ENCODE measurements at places on chromosomes 4 and X. TPM values are rescaled to one million over a fixed set of nuclear protein-coding genes. Genes with fewer than 3 reads are reported as not detected.

DNA sequence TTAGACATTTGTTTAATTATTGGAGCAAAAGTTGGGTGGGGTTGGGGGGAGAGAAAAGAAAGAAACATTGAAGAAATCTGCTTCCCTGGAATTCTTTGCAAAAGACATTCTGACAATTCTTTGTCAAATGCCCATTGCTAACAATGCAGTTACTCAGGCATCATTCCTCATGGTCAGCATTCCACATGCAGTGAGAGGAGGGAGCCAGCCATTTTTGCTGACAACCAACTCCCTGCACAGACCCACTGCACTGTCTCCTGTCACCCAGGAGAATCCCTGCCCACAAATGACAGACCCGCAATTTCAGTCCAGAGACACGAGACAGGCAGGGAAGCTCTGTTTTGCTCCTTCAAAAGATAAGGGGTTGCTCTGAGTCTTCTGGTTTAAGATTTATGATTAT lies 985.1 kb upstream of the SLIT2 start:
- DNase-seq = no peak

DNA sequence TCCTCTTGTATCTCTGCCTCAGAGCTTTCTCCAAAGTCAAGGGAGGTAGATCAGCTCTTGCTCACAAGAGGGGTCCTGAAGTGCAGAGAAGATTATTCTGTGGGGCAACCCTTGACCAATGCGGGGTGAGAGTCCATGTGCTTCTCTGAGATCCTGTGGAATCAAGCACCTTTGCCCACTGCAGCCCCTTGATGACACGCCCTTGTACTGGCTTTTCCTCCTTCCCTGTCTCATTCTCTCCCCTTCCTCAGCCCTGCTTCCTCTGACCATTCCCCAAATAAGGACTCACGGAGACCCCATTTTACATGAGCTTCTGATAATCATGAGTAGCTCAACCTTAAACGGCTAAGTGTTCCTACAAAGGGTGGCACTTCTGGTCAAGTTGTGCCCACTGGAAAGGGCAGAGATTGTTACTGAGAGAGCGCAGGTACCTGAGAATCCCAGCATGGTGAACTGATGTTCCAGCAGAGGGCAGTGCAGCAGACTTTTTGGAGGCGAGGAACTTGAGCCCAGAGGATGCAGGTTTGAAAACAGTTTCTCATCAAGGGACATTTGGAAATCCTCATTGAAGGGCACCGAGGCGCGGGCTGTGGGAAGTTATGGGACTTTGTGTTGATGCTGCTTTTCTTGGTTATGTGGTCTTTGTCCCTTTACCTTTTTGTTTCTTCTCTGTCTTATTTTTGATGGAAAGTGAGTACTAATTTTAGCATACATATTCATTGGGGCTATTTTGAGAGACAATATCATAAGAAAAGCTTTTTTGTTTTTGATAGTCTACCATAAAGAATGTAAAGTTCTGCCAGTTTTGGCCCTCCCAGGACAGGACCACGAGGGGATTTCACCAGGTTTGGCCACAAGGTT lies 201.3 kb downstream of the RBM46 start:
- peak; percentile 22 for DNase-seq

GRCh38 chrX:82087699-82088098 lies 885.8 kb downstream of the SH3BGRL start:
- peak; percentile 3 for DNase-seq

- DNase-seq = no peak
These were observed 2.0 kb upstream of the RIPPLY1 start for GRCh38 chrX:106905064-106905708.

SPIN4 gene
- total RNA-seq = 0.83 TPM

- no peak for DNase-seq
These were observed 111.7 kb downstream of the LINC00632 start for GRCh38 chrX:140821280-140821679.

DNA sequence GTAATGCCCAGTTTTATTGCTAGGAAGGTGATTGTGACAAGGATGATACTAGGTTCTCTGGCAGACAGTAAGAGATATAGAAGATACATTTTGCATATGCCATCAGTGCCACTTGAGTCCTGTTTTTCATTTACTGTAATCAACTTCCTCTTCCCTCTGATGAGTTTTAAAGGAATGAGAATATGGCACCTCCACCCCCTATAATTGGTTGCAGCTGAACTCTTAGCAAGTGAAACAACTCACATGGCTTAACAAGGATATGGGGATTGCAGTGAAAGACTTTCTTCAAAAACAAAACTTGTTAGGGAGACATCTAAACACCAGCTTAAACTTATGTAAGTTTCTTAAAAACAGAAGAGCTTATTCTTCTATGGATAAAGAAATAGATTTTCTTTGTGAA lies 90.0 kb downstream of the AREG start:
- DNase-seq = no peak

DNA sequence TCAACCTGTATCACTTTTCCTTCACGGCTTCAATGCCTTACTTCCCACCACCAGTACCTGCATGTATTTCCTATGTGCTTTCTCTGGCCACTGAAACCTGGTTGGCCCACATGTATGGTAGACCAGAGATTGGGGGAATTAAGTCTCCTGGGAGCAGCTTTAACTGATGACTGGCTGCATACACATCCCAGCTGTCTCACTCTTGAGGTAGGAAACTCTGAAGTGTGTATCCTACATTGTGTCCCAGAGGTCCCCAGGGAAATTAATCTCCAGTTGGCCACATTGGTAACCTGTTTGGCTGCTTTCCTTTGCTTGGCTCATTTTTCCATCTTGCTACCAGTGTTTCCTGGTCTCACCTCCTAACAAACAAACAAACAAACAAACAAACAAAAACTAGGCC lies 124.4 kb downstream of the ZNF827 start:
- no peak for DNase-seq

- DNase-seq = no peak
These were observed 103.4 kb upstream of the PAK3 start for GRCh38 chrX:110992611-110993010.

- DNase-seq = no peak
These were observed 173.8 kb downstream of the ADGRL3 start for GRCh38 chr4:61373901-61374440.

DNA sequence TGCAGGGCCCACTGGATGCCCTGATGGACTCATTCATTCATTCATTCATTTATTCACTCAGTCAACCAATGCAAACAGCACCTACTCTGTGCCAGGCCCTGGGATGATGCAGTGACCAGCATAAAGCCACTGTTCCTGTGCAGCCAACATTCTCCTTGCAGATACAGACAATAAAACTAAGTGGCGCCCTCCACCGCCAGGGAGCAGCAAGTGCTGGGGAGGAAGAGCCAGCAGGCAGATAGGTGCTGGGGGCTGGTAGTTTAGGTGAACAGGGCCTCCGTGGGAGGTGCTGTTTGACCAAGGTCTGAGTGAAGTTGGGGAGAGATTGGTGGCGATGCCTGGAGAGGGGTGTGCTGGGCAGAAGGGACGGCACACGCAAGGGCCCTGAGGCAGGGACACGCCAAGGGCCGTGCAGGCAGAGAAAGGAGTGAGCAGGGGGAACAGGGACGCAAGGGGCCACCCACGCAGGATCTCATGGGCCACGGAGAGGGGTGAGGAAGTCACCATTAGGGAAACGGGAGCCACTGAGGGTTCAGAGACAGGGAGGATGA lies 65.5 kb downstream of the WFS1 start:
- no peak for DNase-seq

GRCh38 chrX:69987691-69988090 lies 62.0 kb downstream of the AWAT2 start:
- DNase-seq = no peak

- DNase-seq = no peak
These were observed 46.8 kb upstream of the BCOR start for GRCh38 chrX:40144576-40144975.

DNA sequence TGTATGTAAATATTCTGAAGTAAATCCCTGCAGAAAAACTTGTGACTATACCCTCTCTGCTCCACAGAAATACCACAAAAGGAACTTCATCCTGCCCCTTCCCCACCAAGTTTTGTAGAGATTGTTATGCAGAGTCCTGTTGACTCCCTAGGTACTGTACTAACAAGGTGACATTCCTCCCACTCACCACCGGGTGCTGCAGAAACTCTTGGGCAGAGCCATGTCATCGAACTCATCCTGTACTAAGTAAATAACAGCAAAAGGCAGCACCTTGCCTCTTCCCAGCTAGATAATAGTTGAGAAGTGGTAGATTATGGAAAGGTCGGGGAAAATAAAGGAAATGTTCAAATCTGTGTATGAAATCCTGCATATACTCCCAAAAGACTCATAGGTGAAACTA lies 233.3 kb downstream of the STPG2 start:
- DNase-seq = no peak

DNA sequence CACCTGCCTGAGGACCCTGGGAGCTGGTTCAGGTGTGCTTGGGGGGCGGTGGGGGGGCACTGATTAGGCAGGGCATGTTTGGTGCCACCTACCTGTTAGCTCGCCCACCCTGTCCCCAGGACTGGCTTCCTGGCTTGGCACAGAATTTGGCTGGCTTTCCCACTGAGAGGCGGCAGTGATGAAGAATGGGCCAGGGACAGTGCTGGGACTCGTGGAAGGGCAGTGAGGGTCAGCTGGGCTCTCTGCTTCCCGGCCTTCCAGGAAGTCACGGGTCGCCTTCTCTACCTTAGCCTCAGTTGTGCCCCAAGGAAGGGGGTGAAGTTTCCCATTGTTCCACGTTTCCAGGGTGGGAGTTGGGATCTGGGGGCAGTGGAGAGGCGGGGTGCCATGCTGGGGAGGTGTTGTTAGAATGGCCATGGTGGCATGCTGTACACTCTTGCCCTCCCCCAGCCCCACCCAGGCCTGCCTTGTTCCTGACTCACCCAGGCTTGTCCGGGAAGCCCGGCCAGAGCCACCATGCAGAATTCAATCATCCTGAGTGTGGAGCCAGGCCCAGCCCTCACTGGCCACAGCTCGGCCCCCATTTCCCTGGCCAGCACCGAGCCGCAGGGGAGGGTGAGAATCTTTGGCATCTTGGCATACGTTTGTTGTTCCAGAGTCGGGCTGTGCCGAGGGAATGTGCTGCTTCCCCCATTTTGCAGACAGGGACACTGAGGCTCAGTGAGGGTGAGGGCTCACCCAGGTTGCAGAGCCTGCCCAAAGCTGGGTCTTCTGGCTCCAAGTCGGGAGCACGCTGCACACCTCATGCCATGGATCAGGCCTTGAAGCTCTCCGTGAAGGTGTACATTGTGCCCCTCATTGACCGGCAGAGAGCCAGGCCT lies 21.9 kb upstream of the GPR78 start:
- no peak for DNase-seq

DNA sequence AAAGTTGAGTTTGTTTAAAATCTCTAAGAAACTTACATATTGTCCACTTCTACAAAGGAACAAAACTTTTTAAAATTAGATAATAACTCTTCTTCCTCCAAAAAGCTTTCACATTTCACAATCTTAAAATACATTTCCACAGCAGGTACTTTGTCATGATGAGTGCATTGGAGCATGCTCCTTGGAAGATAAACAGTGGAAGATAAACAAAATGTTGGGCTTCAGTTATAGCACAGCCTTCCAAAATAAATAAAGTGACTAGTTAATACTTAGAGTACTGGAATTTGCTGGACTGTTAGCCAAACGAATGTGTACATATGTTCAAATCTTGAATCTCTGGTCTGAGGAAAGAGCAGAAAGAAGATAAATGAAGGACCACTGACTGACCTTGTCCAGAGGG lies 54.9 kb upstream of the PDE5A start:
- DNase-seq = no peak

DNA sequence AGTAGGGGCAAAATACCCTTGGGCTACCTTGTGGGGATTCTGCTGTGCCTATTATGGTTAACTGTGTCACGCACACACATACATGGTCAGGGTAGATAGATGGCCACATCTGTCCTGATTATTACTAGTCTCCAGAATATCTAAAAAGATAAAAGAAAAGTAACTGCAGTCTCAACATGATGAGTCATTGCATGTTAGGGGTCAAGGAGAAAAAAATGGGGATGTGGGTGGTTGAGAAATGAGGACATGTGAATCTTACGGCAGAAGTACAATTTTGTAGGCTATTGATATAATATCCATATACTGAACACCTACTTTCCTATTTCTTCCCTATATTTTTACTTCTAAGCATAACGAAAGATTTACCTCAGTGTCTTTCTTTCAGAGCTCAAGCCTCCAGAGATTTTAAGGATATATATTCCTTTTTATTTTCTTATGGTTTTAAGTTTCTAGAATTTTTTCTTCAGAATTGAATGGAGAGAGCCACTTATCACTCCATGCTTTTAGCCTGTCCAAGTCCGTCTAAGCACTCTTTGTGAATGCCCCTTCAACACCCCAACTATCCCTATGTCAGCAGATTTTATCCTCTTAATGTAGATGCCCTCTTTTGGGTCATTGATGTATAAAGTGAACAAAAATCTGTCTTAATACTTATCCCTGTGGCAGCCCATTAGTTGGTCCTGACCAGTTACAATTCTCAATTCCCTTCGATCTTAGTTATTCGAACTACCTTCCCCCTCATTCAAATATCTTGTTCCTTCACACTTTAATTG lies 642.2 kb downstream of the IQCM start:
- no peak for DNase-seq

DNA sequence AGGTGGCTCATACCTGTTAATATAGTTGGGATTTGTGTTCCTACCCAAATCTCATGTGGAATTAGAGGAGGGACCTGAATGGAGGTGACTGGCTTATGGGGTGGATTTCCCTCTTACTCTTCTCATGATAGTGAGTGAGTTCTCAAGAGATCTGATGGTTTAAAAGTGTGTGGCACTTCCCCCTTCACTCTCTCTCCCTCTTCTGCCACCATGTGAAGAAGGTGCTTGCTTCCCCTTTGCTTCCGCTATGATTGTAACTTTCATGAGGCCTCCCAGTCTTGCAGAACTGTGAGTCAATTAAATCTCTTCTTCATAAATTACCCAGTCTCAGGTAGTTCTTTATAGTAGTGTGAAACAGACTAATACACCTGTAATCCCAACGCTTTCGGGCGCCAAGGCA lies 28.3 kb upstream of the WDR19 start:
- no peak for DNase-seq

HSFX3 gene
- not detected for total RNA-seq

- DNase-seq = no peak
These were observed 590.7 kb upstream of the PITX2 start for GRCh38 chr4:111213531-111213930.

DNA sequence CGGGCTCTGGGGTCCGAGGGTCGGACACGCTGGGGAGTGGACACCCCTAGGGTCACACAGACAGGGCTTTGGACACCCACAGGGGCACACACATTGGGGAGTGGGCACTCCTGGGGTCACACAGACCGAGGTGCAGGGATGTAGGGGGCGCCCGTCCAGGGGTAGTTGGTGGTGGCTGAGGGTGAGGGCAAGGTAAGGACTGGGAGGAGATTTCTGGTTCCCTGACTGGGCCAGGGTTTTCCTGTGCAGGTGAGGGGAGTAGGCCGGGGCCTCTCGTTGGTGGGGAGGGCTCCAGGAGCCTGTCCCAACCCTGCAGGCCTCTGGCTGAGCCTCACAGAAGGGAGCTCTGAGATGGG lies 21.9 kb upstream of the WDR45 start:
- no peak for DNase-seq

GRCh38 chr4:31947101-31947500 lies 1226.9 kb downstream of the PCDH7 start:
- DNase-seq = no peak

CPE gene
- total RNA-seq = 16.9 TPM

TBX22 gene
- not detected for total RNA-seq
